ENCODE measurements at places on chromosomes 1 and 21.

DNA sequence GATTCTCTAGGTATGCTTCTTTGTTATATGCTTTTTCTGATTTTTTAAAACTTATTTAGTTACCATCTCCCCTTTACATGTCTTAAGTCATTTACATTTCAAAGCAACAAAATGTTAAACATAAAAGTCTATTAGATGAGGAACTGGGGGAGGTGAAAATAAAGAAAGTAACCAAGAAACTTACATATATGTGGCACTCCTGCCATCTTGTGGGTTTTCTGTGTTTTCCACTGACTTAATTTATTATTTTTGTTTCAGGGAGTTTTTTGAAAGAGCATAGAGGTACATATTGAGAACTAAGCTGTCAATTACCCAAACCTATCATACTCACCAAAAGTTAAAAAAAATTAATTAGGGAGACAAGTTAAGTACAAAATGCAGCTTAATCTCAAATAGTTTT lies 1531.1 kb downstream of the MRPL39 start:
- DNase-seq, result no peak

DNA sequence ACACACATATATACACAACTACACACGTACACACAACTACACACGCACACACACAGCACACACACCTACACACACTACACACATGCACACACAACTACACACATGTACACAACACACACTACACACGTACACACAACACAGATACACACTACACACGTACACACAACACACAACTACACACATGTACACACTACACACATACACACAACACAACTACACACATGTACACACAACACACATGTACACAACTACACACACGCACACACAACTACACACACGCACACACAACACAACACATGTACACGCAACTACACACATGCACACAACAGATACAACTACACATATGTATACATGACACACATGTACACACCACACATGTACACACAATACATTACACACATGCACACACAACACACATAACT lies 318.1 kb downstream of the CAMTA1 start:
- DNase-seq, result no peak

GRCh38 chr1:1281533-1282321 lies 1.5 kb downstream of the SCNN1D start:
- no peak for DNase-seq

GRCh38 chr1:230809256-230809990 lies 58.9 kb downstream of the C1orf198 start:
- DNase-seq, result no peak

GRCh38 chr1:232965912-232966217 lies 15.5 kb downstream of the NTPCR start:
- no peak for DNase-seq

DNA sequence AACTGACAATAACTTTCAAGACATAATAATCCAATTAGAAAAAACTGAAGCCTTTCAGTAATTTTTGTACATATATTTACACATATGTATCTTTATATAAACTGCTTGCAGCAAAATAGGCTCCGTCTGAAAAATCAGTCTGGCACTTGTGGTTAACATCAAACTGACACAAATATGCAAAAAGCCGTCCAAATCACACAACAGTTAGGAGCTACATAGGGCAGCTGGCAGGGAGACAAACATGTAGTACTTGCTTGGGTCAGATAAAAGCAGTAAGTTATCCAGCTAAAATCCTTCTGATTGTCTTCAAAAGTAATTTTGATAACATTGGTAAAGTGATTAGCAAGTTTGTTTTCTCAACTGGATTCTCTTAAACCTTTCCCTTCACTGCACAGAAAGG lies 14.7 kb upstream of the GUCA2A start:
- no peak for DNase-seq

DNA sequence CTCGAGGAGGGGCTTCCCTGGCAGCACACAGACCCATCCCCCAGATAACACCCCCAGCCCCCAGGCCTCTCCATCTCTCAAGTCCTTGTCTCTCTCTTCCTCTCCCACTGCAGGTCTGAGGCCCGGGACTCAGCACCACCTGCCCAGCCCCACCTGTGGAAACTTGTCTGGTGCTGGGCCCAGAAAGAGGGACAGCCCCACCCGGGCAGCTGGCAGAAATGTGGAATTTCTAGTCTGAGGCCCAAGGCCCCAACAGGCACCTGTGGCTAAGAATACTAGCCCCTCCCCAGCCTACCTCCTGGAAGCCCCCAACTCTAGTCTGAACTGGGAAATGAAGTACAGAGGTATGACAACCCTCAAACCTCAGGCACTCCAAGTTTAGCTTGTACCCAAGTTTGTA lies 15.4 kb downstream of the TTC39A start:
- no peak for DNase-seq

- DNase-seq, result no peak
Measured at GRCh38 chr21:35281956-35282355, 232.9 kb upstream of the RUNX1 start.

DNA sequence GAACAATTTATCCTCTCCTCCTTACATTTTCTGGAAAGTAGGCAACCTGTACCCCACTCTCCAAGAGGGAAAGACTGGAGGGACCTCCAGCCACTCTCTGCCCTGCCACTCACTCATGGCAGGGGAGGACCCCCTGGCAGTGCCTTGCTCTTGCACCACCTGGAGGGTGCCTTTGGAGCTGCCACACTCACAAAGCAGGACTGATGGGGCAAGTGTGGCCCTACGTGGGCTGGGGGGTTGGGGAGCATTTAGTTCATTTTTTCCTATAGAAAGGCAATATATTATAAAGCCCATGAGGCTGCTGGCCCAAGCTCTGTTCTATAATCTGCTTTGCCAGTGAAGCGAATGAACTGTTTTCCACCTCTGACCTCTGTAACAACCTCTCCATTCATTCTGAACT lies 50.3 kb downstream of the GPR161 start:
- no peak for DNase-seq
